ENCODE measurements at places on chromosomes 3 and 15. TPM values are rescaled to one million over a fixed set of nuclear protein-coding genes. Genes with fewer than 3 reads are reported as not detected.

- H3K27me3 ChIP-seq: no peaks in the 10 kb centered on the region
- H3K27ac ChIP-seq: no peak overlapping the region
- peaks cover 86% of the 10 kb centered on the region for H3K36me3 ChIP-seq
- peak overlapping the region; percentile 44 for H3K4me3 ChIP-seq
These were observed 6.1 kb downstream of the ZKSCAN7 start for GRCh38 chr3:44561076-44561475.

DNA sequence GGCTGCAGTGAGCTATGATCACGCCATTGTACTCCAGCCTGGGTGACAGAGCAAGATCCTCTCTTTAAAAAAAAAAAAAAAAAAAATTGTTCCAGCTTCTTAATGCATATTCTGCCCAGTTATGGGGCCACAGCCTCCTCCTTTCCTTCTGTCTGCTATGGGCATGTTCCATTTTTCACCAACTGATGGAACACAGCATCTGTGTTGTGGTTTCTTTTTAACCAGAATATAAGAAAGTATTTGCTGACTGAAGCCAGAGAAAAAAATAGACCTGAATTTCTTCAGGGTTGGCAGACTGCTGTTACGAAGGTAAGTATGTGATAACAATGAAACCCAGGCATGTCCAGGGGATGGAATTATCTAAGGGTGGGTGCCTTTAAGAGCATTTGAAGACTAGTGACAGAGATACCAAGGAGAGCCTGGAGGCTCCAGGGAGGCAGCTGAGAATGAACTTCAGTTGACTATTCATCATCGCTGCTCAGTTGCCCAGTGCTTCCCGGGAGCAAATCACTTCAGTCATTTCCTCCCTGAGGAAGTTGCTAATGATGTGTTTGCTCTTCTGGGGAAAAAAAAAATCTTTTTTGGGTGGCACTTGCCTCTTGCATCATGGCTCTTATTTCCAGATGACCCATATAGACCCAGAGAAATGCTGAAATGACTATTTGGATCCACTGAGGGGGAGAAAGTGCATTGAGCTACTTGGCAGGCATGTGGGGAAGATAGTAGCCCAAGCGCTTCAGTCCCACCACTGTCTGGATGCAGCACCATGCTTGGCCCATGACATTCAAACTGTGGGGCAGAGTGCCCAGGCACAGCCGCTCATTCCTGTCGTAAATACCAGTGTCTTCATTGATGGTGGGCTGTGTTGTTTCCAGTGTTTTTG, 14.5 kb downstream of the NCBP2 start:
- peaks cover 2% of the 10 kb centered on the region for H3K36me3 ChIP-seq
- no peaks in the 10 kb centered on the region for H3K4me1 ChIP-seq
- no peak for DNase-seq
- no peak overlapping the region for H3K4me3 ChIP-seq

DNA sequence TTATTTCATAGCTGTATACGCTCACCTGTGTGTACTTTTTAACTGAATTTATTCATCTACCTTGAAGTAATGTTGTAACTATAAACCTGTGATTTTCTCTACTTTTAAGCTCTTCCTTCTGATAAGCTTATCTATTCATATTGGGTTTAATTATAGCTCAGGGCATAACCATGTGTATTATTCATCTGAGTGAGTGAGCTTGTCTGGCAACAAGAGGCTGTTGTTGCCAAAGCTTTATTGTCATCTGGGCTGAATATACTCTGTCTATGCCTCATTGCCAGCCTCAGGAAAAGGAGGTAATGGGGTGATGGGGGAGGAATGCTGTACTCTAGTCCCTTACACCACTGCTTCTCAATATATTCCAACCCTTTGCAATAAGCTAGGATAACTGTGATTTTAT, 292.4 kb downstream of the UBE2E2 start:
- H3K36me3 ChIP-seq: no peaks in the 10 kb centered on the region
- H3K4me3 ChIP-seq: no peak overlapping the region
- no peak overlapping the region for H3K27ac ChIP-seq
- no peaks in the 10 kb centered on the region for H3K27me3 ChIP-seq

DNA sequence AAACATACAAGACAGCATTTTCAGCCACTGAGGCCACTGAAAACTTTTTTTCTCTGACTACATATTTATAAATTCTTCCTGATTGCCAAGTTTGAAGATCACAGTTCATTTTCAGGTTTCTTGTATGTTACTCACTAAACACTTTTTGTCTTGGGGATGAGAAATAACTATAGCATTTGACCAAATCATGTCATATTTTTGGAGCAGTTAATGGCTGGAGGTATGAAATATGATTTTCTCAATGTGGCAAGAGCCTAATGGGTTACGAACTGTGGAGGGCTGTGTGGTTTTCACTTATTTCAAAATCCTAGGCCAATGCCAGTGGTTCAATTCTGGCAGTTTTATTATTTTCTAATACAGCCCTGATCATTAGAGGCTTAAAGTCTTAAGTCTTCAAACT, 64.4 kb downstream of the USP13 start:
- no peak for DNase-seq
- no peak overlapping the region for H3K27ac ChIP-seq
- H3K36me3 ChIP-seq: peaks cover 13% of the 10 kb centered on the region
- H3K4me3 ChIP-seq: no peak overlapping the region
- H3K4me1 ChIP-seq: peaks cover 20% of the 10 kb centered on the region

Gene C3orf49
- total RNA-seq: not detected

DNA sequence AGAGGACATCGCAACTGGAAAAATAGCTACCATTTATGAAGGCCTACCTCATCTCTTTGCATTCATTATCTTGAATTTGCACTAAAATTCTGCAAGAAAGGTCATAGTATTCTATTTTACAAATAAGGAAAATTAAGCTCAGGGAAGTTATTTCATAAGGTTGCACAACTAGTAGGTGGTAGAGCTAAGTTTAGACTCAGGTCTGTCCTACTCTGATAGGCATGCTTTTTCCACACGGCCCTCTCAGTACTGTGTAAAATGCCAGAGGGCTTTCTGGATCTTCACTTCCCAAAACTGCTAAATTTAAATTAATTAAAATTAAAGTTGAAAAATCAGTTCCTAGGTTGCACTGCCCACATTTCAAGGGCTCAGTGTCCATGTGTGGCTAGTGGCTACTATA, 18.3 kb downstream of the MAP2K1 start:
- H3K27ac ChIP-seq: peak overlapping the region; percentile 48
- H3K27me3 ChIP-seq: no peaks in the 10 kb centered on the region
- DNase-seq: no peak
- no peaks in the 10 kb centered on the region for H3K36me3 ChIP-seq
- H3K4me3 ChIP-seq: peak overlapping the region; percentile 27

GRCh38 chr3:112813723-112814171, 32.9 kb downstream of the CD200R1L start:
- no peak overlapping the region for H3K27ac ChIP-seq
- no peak for DNase-seq
- H3K4me1 ChIP-seq: no peaks in the 10 kb centered on the region
- H3K27me3 ChIP-seq: no peaks in the 10 kb centered on the region
- no peaks in the 10 kb centered on the region for H3K36me3 ChIP-seq
- no peak overlapping the region for H3K4me3 ChIP-seq

DNA sequence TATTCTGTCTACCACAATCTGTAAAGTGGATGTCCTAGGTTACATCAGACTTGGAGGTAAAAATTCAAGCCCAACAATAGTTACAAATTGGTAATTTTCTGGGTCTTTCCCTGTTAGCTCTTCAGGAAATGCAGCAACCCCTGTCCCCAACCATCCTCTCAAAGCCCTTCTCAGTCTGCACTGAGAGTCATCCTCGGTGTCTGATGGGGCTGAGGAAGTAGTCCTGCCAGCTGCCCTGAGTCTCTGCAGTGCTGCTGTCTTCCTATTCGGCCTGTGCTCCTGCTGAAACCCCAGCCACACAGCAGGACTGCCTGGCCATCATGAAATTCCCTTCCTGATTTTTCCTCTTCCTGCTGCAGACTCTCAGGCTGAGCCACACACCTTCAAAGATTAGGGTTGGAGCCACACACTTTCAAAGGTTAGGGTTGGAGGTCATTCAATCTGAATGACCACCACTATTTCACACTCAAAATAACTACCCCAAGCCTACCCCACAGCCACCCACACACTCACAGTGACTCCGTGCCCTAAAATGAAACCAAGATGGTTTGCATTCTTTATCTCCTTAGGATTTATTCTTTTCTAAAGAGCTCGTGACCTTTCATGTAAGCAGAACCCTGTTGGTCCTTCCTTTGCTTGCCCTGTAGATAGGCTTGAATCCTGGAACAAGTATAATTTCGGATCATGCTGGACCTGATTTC, 17.6 kb downstream of the TRIM42 start:
- H3K4me1 ChIP-seq: peaks cover 4% of the 10 kb centered on the region
- H3K4me3 ChIP-seq: no peak overlapping the region
- no peaks in the 10 kb centered on the region for H3K27me3 ChIP-seq
- H3K36me3 ChIP-seq: no peaks in the 10 kb centered on the region
- H3K27ac ChIP-seq: no peak overlapping the region
- no peak for DNase-seq

- peaks cover 3% of the 10 kb centered on the region for H3K36me3 ChIP-seq
- no peak for DNase-seq
- no peaks in the 10 kb centered on the region for H3K4me1 ChIP-seq
- no peak overlapping the region for H3K27ac ChIP-seq
- H3K4me3 ChIP-seq: no peak overlapping the region
These were observed 23.8 kb downstream of the STIMATE start for GRCh38 chr3:52873433-52874159.

GRCh38 chr3:28835751-28836150, 445.1 kb upstream of the RBMS3 start:
- no peak for DNase-seq
- no peak overlapping the region for H3K4me3 ChIP-seq
- no peaks in the 10 kb centered on the region for H3K4me1 ChIP-seq
- H3K36me3 ChIP-seq: no peaks in the 10 kb centered on the region
- H3K27ac ChIP-seq: no peak overlapping the region

DNA sequence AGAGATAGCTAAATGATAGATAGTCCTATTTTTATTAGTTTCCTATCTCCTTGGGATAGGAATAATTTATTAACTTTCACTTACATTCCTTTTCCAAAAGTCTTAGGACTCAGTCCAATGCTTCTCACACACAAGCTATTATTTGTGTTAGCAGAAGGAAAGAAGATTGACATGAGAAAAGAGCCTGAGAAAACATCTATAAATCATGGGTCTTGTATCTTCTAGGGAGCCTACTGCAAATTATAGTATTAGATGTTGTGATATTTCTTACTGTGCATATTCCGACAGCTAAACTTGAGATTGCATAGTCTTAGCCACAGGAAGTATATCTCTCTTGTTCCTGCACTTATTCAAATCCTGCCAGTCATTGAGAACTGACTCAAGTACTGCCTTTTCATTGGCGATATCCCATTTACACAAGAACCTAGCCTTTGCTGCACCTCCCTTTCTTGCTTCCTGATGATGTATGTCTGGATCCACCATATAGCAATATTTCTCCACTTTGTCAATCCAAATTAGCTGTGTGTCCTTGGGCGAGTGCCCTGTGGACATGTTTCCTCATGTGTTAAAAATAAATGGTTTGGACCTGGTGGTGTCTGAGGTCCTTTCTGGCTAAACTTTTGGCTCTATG, 245.1 kb upstream of the LMCD1 start:
- peaks cover 11% of the 10 kb centered on the region for H3K4me1 ChIP-seq
- no peak overlapping the region for H3K4me3 ChIP-seq
- H3K27ac ChIP-seq: no peak overlapping the region
- H3K36me3 ChIP-seq: peaks cover 2% of the 10 kb centered on the region

Gene NLGN1
- total RNA-seq: 20.0 TPM

Gene COL6A5
- total RNA-seq: not detected

- H3K27me3 ChIP-seq: no peaks in the 10 kb centered on the region
- H3K36me3 ChIP-seq: no peaks in the 10 kb centered on the region
- H3K4me1 ChIP-seq: no peaks in the 10 kb centered on the region
- no peak overlapping the region for H3K27ac ChIP-seq
These were observed 469.4 kb upstream of the ROBO2 start for GRCh38 chr3:76570436-76571057.

DNA sequence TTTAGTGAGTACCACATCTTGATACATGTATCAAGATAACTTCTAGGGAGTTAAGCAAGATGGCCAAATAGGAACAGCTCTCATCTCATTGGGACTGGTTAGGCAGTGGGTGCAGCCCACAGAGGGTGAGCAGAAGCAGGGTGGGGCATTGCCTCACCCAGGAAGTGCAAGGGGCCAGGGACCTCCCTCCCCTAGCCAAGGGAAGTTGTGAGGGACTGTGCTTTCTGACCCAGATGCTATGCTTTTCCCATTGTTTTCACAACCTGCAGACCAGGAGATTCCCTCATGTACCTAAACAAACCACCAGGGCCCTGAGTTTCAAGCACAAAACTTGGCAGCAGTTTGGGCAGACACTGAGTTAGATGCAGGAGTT, 665.0 kb upstream of the CBLB start:
- no peak overlapping the region for H3K27ac ChIP-seq
- H3K4me3 ChIP-seq: no peak overlapping the region
- no peaks in the 10 kb centered on the region for H3K27me3 ChIP-seq
- peaks cover 6% of the 10 kb centered on the region for H3K36me3 ChIP-seq

- peaks cover 8% of the 10 kb centered on the region for H3K27me3 ChIP-seq
- H3K4me1 ChIP-seq: peaks cover 2% of the 10 kb centered on the region
- H3K4me3 ChIP-seq: no peak overlapping the region
- no peak overlapping the region for H3K27ac ChIP-seq
- DNase-seq: no peak
These were observed 76.3 kb upstream of the ABHD17C start for GRCh38 chr15:80618685-80619400.

DNA sequence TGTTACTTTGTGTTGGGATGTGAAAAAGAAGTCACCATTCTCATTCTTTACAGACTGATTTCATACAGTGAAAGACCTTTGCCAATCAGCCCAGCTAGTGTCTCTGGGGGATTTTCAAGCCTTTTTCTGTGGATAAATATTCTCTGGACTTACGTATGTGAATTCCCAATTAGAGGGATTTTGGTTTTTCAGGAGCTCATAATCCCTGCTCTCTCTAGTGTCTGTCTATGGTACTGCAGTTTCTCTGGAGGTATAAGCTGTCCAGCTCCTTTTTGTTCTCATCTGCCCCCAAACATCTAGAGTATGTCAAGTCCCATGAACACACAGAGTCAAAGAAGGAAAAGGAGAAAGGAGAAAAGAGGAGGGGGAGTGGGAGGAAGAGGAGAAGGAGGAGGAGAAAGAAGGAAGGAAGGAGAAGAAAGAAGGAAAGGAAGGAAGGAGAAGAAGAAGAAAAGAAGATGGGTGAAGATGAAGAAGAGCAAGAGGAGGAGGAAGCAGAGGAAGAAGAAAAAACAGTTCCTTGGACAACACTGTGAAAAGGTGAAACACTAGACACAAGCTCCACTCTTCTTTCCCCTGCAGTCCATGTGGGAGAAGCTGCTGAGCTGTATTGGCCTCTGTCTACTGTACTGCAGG, 218.6 kb downstream of the GREM1 start:
- no peak for DNase-seq
- no peak overlapping the region for H3K4me3 ChIP-seq
- no peak overlapping the region for H3K27ac ChIP-seq
- H3K27me3 ChIP-seq: no peaks in the 10 kb centered on the region
- peaks cover 8% of the 10 kb centered on the region for H3K4me1 ChIP-seq

DNA sequence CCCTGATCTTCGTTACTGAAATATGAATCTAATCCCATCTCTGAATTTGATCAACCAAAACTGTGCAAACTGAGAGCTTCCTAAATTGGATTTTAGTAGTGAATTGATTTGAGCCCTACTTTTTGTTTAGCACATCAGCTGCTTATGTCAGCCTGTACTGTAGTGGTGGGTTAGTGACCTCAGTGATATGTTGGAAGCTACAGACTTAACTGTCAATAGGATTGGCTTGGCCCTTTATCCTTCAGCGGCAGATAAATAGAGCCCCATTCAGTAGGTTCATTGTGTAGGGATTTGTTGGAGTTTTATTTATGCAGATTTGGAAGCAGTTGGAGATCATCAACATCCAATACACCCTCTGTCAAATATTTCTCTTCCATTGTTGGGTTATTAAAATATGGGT, 409.7 kb downstream of the SOX2 start:
- no peak for DNase-seq
- no peak overlapping the region for H3K27ac ChIP-seq
- peaks cover 12% of the 10 kb centered on the region for H3K4me1 ChIP-seq
- no peak overlapping the region for H3K4me3 ChIP-seq
- no peaks in the 10 kb centered on the region for H3K36me3 ChIP-seq

Gene ADAMTS9
- total RNA-seq: 15.1 TPM

Gene SCAANT1
- not detected for total RNA-seq
